ENCODE measurements at places on chromosomes 4 and X. TPM values are rescaled to one million over a fixed set of nuclear protein-coding genes. Genes with fewer than 3 reads are reported as not detected.

Gene ADGRG2
- total RNA-seq, result not detected

Gene SYTL5
- 3.9 TPM for total RNA-seq

Gene HSFX1
- total RNA-seq, result not detected

Gene PABPC5
- total RNA-seq, result not detected

Gene BEX1
- total RNA-seq, result 1.7 TPM

Gene NLRP2B
- not detected for total RNA-seq

Gene SRPX2
- 8.1 TPM for total RNA-seq

Gene MID1
- total RNA-seq, result 19.6 TPM

Gene DRP2
- 2.5 TPM for total RNA-seq

Gene WDR45
- 68.7 TPM for total RNA-seq

Gene CISD2
- total RNA-seq, result 12.2 TPM

Gene GPRASP1
- total RNA-seq, result 14.9 TPM

Gene RNF150
- total RNA-seq, result 1.2 TPM

Gene MAPK10
- total RNA-seq, result 35.5 TPM

Gene LRCH2
- total RNA-seq, result 2.4 TPM

Gene RHOXF1
- not detected for total RNA-seq

Gene BMX
- total RNA-seq, result 4.2 TPM

Gene AFP
- total RNA-seq, result not detected

DNA sequence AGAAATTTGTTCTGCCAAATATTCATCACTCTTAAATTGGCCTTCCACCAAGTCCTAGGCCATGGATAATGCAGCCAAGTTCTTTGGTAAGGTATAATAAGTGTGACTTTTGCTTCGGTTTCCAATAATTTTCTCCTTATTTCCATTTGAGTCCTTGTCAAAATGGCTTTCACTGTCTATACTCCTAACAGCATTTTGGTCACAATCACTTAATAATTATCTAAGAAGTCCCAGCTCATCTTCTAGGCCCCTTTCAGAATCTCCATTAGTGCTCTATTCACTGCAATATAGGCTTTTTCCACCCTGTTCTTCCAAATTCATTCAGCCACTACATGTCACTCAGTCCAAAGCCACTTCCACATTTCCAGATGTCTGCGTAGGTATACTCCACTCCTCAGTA lies 51.0 kb upstream of the SPIN4 start:
- DNase-seq, result no peak

DNA sequence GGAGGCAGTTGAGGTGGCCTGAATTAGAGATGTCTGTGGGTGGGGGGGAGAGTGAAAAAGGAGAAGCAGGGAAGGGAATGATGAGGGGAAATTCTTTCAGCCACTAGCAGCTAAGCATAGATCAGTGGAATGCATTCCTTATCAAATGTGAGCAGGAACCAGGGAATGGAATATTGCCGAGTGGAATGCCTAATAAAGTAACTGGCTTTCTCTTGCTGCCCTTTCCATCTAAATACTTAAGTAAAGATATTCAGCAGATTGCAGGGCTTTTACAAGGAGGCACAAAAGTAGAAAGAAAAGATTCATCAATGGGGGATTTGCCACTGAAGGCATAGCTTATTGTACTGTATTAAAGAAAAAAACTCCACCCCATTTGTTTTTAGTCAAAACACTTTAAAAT lies 263.0 kb upstream of the RPS6KA3 start:
- DNase-seq, result no peak

DNA sequence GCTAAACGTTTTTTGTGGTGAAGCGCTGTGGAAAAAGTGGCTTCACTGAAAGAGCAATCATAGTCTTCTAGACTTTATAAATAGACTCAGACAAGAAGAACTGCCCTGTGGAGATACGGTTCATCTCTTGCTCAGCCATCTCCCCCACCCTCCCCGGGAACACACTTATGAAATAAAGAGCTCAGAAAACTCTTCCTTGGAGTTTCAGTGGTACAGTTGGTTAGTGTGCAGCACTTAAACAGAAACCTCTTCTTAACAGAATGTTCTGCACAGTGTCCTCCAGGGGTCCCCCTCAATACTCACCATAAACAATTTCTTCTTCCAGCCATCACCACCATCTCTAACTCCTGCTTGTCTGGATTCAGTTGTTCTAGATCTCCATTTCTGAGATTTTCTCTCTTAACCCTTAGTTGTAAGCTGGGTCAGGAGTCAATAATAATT lies 313.0 kb downstream of the ARHGAP10 start:
- no peak for DNase-seq

- DNase-seq, result peak; percentile 84
Measured at GRCh38 chr4:151325111-151325948, at the start of gene SH3D19. SH3D19 (minus strand) TSS chr4:151325605; CDS start chr4:151325352, 253 bp downstream.

GRCh38 chr4:141195095-141195707 lies 25.5 kb upstream of the ZNF330 start:
- no peak for DNase-seq

GRCh38 chr4:41183021-41183553 lies 31.3 kb downstream of the APBB2 start:
- DNase-seq, result no peak

- no peak for DNase-seq
Measured at GRCh38 chr4:38082021-38082420, 121.8 kb downstream of the PTTG2 start.

DNA sequence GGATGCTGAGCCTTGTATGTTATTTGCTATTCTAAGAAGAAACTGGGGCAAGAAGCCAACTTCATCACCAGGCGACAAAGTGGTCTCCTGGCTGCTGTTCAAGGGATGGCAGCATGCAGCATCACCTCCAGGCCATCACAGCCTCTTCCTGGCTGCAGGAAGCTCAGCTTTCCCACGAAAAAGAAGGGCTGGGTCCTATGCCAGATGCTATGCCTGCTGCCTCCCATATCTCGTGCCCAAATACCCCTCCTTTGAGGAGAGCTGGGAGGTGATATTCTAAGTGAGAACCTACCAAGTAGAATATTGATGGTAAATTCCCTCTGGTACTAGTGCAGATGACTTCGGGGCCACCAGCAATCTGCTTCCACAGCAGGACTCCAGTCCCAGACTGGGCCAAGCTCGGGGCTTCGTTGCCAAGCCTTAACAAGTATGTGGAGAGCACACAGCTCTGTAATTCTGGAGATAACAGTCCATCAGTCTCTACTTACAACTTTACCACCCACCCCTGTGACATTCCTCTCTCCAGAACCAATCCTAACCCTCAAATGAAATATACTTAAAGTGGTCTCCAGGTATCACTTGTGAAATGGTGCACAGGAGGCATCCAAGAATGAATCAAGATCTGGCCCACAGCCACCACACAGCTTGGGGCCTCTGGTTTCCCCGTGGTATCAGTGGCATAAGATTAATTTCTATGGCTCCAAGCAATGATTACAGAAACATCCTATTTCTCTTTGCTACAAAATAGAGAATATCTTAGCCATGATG lies 149.3 kb downstream of the PALLD start:
- DNase-seq, result no peak

GRCh38 chr4:107618656-107619055 lies 101.4 kb downstream of the PAPSS1 start:
- no peak for DNase-seq

- no peak for DNase-seq
Measured at GRCh38 chr4:10380735-10381134, 76.5 kb downstream of the ZNF518B start.

DNA sequence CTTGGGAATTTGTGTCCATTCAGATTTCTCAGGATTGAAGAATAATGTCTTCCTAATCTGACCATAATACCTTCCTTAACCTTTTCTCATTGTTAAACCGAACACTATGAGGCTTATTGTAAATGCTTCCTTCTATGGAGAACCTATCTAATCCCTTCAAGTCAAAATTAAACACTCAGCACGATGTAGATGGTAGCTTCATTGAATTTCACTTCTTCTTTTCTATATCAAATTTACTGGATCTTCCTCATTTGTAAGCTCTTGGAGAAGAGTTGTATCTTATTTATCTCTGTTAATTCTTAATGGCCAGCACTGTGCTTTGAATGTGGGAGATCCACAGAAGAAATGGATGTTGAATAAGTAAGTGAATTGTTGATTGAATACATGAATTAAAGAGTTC lies 109.0 kb upstream of the RAPGEF2 start:
- DNase-seq, result no peak

DNA sequence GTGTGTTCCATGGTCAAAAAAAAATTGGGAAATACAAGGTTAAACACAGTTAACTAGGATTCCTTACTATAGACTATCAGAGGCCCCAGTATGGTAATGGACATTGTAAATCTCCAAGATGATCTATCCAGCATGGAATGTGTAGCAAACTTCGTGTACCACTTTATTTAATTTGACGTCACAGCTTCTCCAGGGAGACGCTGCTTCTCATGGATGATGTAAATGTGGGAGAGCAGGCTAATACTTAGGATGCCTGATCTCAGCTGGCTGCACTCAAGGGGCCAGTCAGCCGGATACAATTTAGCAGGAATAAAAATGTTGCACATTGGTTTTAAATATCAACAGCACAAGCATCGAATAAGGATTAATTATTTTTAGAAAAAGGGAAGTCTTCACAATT lies 111.7 kb upstream of the HPF1 start:
- no peak for DNase-seq

DNA sequence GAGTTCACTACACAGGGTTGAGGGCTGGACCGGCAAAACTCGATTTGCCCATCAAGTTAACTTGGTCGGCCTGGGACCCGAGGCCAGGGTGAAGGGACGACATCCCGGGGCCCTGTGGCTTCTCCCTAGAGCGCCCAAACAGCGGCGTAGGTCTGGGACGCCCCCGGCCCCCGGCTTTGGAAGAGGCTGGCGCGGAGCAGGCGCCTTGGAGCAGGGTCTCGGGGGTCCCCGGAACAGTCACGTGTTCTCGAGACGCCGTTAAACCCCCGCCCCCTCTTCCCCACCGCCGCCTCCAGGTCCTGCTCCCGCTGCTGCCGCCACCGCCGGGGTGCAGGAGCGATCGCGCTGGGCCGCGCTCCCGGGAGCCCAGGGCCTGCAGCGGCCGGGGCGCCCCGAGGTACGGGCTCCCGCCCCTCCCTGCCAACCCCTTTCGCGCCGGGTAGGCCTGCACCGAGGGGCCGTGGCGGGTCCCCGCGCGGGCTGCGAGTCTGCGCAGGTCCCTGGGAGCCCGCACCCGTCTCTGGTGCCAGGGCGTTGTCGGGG lies at the start of gene NPY5R:
Gene NPY5R (plus strand): TSS at position 289 of the 543 bp plus-strand sequence. CDS start 6,382 bp downstream, outside the sequence.
- no peak for DNase-seq

DNA sequence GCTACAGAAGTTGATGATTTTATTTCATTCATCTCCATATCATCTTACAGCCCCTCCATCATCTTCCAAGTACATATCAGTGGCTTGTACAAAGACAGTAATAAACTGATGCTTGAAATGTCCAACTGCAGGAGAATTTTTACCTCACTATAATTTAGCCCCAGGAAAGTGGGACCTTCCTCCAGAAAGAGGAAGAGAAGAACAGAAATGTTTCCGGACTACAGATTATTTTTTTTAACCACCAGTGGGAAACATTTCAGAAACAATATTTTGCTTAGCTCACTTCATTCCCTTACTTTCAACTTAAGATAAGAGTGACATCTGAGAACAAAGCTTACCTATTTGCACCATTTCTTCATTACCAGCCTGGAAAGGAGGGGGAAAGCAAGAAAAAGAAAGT lies 2.0 kb downstream of the ADAMTS3 start:
- DNase-seq, result no peak

DNA sequence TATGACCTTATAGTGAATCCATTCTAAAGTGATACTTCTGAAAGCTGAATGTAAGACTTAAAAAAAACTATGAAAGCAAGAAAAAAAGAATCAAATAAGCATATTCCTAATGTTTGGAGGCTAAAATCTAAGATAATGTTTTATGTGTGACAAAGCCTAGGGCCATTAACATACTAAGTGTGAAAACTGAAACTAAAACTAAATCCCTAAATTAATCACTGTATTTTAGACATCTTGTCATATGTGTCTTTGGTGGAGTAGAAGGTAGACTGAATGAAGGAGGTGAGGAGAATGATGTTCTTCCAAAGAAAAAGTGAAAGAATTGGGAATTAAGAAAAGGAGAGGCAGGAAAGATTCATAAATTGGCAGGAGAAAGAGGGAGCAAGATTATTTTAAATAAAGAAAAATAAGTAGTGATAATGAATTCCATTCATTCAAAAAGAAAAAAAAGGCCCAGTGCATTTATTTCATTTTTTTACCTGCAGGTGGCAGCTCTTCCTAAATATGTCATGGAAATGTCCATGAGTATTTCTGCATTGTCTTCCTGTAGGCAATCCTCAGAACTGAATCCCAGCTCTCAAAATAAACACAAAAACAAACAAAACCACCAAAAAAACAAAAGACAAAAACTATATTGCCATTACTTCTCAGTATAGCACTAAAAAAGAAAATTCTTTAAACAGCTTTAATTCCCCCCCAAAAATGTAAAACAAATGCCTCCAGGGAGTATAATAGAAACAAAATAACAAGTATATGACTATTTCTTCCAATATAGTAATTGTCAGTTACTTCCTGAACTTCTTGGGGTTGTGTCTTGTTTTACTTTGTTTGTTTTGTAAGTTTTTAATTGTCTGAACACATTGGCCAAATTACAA lies 17.0 kb upstream of the AP1AR start:
- DNase-seq, result no peak

GRCh38 chr4:139839403-139840031 lies 173.9 kb downstream of the MGST2 start:
- no peak for DNase-seq

DNA sequence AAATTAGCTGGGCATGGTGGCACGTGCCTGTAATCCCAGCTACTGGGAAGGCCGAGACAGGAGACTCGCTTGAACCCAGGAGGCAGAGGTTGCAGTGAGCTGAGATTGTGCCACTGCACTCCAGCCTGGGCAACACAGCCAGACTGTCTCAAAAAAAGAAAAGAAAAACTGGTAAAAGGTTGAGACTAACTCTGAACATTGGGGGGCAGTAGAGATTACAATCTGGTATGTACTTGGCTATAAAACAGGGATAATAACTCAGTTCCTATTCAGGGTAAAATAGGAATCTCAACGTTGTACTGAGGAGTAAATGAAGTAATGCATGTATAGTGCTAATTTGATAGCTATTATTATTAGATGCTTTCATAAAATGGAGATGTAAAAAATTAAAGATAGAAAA lies 12.5 kb upstream of the KLF8 start:
- DNase-seq, result no peak

DNA sequence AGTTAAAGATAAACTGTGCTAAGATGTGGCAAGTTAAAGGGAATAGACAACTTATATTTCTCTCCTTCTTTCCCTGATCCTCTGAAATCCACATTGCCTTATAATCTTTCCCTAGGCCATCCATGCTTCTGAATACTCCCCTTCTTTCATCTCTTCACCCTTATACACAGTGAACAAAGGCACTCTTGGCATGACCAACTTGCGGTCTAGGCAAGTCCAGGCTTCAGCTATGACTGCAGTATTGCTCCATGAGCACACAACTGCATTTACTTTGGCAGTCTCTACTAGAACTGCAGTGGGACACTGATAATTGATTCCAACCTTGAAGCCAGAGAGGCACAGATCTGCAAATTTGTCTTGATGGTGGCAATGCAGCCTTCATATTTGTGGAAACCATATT lies 24.2 kb upstream of the UBA6 start:
- DNase-seq, result no peak

DNA sequence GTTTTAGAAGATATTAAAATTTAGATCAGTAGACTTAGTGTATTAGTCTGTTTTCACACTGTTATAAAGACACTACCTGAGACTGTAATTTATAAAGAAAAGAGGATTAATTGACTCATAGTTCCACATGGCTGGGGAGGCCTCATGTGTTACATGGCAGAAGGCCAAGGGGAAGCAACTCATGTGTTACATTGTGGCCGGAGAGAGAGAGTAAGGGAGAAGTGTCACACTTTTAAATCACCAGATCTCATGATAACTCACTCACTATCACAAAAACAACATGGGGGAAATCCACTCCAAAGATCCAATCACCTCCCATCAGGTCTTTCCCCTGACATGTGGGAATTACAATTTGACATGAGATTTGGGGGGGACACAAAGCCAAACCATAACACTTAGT lies 1159.7 kb upstream of the PCDH7 start:
- no peak for DNase-seq
